ENCODE measurements at places on chromosomes 13 and 19.

- no peak for DNase-seq
Measured at GRCh38 chr13:69623973-69624372, 483.7 kb upstream of the ATXN8OS start.

- peak; percentile 56 for DNase-seq
Measured at GRCh38 chr19:50679177-50680125, 30.2 kb downstream of the C19orf81 start.

GRCh38 chr19:43595605-43595998 is 332 bp downstream of the IRGQ start:
- no peak for DNase-seq

DNA sequence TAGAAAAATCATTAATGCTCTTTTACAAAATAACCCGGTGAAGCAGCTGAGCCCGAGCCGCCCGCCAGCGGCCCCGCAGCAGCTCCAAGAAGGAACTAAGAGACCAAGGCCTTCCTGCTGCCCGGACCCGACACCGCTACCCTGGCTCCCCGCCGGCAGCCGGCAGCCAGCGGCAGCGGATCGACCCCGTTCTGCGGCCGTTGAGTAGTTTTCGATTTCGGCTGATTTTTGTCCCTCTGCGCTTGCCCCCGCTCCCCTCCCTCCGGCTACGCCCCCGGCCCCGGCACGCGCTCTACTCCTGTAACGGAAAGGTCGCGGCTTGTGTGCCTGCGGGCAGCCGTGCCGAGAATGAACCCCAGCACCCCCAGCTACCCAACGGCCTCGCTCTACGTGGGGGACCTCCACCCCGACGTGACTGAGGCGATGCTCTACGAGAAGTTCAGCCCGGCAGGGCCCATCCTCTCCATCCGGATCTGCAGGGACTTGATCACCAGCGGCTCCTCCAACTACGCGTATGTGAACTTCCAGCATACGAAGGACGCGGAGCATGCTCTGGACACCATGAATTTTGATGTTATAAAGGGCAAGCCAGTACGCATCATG is at the start of gene PABPC3:
TSS of gene PABPC3 (plus strand) at position 286 of the 603 bp plus-strand sequence. CDS start at position 349, 63 bp downstream.
- DNase-seq: peak; percentile 1

DNA sequence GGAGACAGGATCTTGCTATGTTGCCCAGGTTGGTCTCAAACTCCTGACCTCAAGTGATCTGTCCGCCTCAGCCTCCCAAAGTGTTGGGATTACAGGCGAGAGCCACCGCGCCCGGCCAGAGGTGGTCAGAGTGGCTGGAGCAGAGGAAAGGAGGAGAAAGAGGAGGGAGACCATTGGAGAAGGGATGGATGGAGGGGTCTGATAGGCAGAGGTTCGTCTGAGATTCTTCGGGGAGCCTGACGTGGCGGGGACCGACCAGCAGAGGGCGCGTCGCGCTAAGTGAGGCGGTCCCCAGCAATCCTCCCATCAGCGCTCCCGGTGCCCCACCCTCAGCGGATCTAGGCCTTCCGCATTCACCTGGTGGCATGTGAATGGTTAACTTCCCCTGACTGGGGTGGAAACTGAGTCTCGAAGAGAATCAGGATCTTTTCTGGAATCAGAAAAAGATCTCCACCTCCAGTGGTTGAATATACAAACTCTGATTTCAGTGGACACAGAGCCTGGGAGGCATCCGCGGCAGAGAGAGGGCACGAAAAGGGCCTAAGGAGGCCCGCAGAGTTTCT is 8.8 kb downstream of the GTPBP3 start:
- peak; percentile 41 for DNase-seq

DNA sequence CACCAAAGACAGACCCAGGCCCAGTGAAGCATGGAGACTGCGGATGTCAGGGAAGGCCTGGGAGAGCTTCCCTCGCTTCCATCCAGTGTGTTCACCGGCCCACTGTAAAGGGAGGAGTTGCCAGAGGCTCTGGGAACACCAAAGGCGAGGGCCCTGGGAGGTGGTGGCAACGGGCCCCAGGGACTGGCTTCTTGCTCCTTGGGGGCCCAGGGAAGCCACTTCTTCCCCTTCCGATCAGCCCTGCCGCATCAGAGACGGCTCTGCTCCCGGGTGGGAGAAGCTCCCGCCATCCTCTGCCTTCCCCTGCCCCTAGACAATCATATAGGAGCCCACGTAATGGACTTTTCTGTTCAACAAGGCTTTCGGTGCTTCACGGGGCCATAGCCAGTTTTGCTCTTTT is 83.4 kb upstream of the GPR183 start:
- DNase-seq: no peak

DNA sequence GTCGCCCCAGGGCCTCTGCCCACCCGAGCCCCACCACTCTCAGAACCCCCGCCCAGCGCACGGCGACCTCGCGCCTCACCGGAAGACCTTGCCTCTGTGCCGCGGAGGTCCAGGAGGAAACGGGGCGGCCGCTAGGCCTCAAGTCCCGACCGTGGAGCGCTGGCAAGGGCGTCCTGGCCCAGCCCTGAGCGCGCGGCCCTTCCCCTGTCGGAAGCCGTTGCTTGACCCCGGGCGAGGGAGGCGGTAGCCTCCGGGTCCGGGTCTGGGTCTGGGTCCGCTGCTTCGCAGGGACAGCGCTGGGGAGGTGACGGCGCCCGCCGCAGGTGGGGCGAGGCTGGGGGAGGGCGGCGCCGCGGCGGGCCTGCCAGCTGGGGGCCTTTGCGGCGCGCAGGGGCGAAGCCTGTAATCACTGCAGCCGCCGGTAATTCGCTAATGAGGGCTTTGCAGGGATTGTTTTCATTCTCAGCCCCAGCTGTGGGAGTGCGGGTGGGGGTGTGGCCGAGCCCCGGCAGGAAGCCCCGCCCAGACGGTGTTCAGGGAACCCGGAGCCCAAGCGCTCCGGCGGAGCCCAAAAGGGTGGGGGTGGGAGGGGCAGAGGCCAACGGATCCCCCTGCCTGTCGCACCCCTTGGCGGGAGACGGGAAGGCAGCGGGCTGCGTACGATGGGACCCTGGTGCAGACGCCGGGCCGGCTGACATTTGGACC is 8.6 kb downstream of the C19orf25 start:
- DNase-seq: peak; percentile 26

GRCh38 chr19:47657719-47658118 is 48.8 kb downstream of the BICRA start:
- no peak for DNase-seq

DNA sequence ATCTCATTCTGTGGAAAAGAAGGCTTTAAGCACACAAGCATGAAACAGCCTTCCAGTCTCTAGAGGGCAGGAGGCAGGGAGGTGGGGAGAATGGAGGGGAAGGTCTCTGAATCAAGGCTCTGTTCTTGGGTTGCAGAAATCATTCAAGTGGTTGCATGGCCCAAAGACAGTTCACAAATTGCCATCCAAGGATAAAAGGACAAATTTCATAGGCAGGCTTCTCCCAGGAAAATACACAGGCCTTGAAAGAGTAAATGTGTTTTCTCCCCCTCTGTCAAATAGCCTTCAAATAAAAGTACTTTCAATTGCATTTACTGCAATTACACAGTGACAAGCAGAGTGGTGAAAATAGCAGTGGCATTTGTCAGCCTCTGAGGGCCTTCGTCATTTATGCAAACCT is 450.8 kb downstream of the DCT start:
- no peak for DNase-seq

GRCh38 chr19:48117515-48118130 is 7.0 kb upstream of the PLA2G4C start:
- DNase-seq: no peak

- DNase-seq: no peak
Measured at GRCh38 chr19:38813323-38813722, 578 bp upstream of the LGALS4 start.

DNA sequence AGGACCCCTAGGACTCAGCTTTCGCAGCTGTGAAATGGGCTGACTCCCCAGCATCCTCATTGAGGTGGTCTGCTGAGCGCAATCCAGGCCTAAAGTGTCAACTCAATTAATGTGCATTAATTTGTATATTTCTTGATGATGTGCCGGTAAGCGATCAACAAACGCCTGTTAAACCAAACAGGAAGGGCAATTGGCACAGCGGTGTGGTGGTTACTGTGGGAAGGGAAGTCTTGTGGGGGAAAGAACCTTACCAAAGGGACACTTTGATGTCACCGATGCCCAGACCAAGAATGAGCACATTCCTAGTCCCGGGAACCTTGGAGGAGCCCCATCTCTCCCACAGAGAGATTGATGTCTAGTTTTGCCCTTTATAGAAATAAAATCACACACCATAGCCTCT is 1.6 kb downstream of the JAK3 start:
- no peak for DNase-seq

- DNase-seq: peak; percentile 3
Measured at GRCh38 chr13:75250526-75251178, 231.3 kb downstream of the TBC1D4 start.

- DNase-seq: no peak
Measured at GRCh38 chr13:85521657-85522056, 277.6 kb downstream of the SLITRK6 start.

GRCh38 chr19:31715249-31715945 is 366.2 kb upstream of the TSHZ3 start:
- no peak for DNase-seq

DNA sequence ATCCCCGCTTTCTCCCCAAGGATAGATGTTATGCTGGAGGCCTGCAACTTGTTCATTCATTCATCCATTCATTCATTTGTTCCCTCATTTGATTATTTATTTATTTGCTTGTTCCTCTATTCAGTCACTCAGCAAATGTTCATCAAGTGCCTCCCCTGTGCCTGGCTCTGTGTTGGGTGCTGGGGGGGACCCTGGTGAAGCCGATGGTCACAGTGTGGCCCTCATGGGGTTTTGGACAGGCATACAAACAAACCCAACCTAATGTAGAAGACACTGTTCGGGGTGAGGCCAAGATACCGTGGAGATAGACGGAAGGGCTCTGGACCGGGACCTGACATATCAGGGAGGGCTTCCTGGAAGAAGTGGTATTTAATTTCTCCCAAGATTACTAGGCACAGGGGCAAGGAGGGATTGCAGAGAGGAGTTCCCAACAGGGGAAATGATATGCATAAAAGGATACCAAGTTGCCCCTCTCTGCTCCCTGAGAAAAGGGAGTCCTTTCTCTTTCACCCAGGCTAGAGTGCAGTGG is 58.1 kb downstream of the ZNF536 start:
- no peak for DNase-seq

DNA sequence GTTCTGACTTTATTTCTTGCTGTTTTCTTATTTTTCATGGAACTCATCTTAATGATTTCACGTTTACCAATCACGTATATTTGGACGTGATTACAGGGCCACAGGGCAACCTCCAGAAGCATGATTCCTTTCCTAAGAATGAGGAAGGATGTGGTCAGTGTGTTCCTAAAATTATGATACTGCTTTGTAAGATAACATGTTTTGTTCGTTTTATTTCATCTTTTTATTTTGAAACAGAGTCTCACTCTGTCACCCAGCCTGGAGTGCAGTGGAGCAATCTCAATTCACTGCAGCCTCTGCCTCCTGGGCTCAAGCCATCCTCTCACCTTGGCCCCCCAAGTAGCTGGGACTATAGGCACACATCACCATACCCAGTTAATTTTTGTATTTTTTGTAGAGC is 24.8 kb upstream of the LAIR1 start:
- DNase-seq: no peak

DNA sequence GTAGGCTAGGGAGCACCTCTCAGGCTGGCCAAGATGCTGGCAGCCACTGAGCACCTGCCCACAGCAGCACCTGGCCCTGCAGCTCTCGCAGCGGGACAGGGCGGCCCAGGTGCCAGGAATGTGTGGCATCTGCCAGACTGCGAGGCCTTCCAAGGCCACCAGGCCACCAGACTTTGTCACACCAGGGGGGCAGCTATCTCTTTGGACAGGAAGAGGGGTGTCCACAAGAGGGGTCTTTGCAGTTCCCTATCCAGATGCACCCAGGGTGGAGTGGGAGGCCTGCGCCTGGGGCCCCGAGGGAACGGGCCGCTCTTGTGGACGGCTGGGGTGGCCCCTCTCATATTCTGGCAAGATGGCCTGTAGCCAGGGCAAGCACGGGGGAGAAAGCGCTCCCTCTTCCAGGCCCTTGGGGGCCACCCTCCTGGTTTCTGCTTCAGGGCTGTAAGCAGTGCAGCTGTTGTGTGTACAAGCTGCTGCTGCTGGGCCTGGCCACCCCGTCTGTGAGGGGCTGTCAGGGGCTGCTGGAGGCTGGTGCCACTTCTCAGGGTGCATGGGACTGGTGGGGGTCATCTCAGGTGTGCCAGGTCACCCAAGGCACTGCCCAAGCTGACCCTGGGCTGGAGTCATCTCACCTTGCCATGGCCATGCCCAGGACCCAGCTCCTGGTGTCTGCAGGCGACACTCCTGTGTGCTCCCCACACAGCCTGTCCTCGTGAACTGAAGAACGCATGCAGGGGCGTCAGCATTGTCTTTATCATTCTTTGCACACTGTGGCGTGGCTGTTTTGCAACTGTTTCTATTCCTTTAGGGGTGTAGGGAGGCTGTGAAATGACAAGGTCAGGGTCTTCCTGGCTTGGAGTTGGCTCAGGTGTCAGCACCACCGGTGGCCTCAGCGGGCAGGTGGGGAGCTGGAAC is 1.8 kb downstream of the TEX29 start:
- no peak for DNase-seq

- no peak for DNase-seq
Measured at GRCh38 chr13:89150362-89150761, 1479.2 kb downstream of the SLITRK5 start.

GRCh38 chr13:41313659-41314197 is 2.7 kb downstream of the NAA16 start:
- no peak for DNase-seq

- DNase-seq: no peak
Measured at GRCh38 chr19:45161738-45162607, 1.2 kb upstream of the NKPD1 start.

- DNase-seq: no peak
Measured at GRCh38 chr13:79511611-79512010, 30.7 kb downstream of the NDFIP2 start.

GRCh38 chr19:1650650-1651567 is 1.5 kb downstream of the TCF3 start:
- DNase-seq: peak; percentile 12

DNA sequence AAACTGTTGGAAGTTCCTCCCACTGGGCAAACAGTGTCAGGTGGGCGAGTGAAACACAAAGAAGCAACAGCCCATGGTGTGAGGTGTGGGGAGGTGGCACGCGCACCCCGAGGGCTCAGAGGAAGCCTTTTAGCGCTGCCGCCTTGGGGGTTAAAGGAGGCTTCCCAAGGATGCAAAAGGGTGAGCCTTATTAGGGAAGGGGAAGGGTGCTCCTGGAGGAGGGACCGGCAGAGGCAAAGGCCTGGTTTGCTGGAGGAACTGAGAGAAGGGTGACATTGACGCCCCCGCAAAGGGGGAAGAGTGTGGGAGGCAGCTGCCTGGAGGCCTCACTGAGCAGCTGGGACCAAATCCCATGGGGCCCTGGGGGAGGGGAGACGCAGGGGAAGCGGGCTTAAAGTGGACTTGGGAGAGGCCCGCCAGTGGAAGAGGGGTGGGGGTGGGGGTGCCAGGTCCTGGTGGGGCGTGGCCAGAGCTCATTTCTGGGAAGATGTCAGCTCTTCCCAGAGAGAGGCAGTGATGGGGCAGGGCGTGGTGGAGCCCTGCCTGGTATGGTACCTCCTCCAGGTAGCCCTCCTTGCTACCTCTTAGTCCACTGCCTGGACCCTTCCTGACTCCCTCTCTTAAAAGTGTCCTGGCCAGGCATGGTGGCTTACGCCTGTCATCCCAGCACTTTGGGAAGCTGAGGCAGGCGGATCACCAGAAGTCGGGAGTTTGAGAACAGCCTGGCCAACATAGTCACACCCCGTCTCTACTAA is 12.0 kb upstream of the FCHO1 start:
- no peak for DNase-seq
